ENCODE measurements at places on chromosomes 7 and 10.

- no peak for DNase-seq
Measured at GRCh38 chr10:132442636-132443035, 45.6 kb downstream of the PWWP2B start.

DNA sequence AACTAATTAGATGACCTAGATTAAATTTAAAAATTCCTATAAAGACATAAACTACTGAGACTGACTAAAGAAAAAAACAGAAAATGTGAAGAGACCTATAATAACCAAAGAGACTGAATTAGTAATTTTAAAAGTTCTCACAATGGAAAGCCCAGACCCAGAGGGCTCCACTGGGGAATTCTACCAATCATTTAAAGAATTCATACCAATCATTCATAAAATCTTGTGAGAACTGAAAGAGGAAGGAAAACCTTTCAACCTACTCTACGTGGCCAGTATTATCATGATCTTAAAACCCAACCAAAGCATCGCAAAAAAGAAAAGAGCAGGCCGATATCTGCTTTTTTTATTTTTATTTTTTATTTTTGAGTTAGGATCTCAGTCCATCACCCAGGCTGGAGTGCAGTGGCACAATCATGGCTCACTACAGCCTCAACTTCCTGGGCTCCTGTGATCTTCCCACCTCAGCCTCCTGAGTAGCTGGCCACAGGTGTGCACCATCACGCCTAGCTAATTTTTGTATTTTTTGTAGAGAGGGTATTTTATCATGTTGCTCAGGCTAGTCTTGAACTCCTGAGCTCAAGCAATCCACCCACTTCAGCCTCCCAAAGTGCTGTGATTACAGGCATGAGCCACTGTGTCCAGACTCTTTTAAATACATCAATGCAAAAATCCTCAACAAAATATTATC, 48.6 kb downstream of the DGKI start:
- no peak for DNase-seq

- DNase-seq: no peak
Measured at GRCh38 chr7:100532165-100533022, 6.6 kb upstream of the AGFG2 start.

GRCh38 chr10:32141018-32141807, 85.0 kb upstream of the KIF5B start:
- DNase-seq: no peak
